Colonic mucosa (tissue), 4 donors: ENCODE measurements at places on chromosomes 4 and X. TPM values are rescaled to one million over a fixed set of nuclear protein-coding genes. Genes with fewer than 3 reads are reported as not detected.

DNA sequence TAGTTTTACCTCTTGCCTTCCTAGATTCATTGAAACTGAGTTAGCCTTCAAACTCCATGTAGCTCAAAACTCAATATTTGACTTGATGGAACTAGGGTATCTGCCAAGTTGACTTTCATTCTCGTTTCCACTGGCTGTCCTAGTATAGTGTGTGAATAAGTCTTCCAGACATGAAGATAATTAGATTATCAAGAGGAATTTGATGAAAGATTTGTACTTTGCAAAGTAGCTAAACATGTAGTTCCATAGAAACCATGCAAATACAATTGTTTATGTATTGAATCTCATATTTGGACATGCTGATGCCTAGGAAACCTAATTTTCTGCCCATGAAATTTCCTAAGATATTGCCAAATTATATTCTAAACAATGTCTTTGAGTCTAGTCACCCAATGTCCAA, 297.5 kb downstream of the ARHGAP24 start:
- no peak for DNase-seq
- H3K27me3 ChIP-seq: no peaks in the 10 kb centered on the region
- no peak overlapping the region for H3K4me3 ChIP-seq

DNA sequence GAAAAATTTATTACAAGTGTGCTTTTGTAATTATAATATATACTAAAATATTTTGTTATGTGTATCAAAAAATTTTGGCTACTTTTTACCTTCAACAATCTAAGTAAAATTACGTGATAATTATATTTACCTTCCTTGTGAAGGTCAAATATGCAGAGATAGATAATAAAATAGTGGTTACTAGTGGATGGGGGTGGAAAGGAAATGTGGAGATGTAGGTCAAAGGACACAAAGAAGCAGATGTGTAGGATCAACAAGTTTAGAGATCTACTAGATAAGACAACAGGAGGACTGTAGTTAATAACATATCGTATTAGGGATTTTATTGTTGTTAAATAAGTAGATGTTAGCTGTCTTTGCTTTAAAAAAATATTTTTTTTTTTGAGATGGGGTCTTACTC, 21.3 kb downstream of the HERC5 start:
- H3K4me1 ChIP-seq: no peaks in the 10 kb centered on the region

The RHOXF1 gene
- total RNA-seq: not detected

GRCh38 chr4:91330555-91331137, 973.1 kb upstream of the GRID2 start:
- no peaks in the 10 kb centered on the region for H3K4me1 ChIP-seq
- H3K4me3 ChIP-seq: no peak overlapping the region
- DNase-seq: no peak
- no peaks in the 10 kb centered on the region for H3K36me3 ChIP-seq
- no peak overlapping the region for H3K27ac ChIP-seq
- no peaks in the 10 kb centered on the region for H3K27me3 ChIP-seq

DNA sequence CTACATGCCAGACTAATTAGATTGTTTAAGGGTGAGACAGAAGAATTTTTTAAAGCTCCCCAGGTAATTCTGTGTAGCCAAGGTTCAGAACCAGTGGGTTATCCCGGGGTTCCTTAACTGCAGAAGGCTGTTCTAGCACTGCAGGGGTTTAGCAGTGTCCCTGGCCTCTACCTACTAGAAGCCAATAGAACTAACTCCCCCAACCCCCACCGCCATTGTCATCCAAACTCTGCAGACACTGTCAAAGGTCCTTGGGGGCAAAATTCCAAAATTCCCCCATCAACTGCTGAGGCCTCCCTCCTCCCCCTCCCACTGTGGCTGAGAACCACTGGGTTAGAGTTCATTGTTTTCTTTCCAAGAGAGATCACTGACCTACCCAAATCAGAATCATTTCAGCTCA, 66.4 kb downstream of the MOSPD2 start:
- no peaks in the 10 kb centered on the region for H3K36me3 ChIP-seq
- no peak for DNase-seq
- no peak overlapping the region for H3K27ac ChIP-seq
- no peaks in the 10 kb centered on the region for H3K4me1 ChIP-seq
- no peaks in the 10 kb centered on the region for H3K27me3 ChIP-seq
- no peak overlapping the region for H3K4me3 ChIP-seq

DNA sequence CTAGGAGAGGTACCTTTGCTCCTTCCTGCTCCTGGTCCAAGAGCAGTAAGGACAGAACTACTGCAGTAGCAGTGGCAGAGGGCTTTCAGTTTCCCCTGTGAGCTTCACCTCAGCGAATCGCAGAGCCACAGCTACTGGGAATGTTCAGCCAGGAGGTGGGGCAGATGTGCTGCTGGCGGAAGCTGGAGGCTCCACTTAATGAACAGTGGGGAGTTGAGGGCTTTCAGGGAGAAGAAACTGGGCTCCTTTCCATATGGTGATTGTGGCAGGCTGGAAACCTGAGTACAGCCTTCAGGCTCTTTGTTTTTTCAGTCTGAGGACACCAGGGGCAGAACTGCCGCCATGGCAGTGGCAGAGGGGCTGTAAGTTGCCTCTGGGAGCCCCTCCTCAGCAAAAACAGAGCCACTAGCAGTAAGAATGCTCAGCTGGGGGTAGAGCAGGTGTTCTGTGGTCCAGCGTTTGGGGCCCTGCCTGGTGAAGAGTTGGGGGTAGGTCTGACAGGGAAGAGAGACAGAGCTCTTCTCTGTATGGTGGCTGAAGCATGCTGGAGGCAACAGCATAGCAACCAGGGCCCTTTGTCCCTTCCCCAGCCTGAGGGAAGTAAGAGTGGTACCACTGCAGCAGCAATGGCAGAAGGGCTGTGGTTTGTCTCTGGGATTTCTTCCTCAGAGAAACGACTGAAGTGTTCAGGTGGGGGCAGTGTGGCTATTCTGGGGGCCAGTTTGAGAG, 106.0 kb upstream of the GRXCR1 start:
- H3K27me3 ChIP-seq: no peaks in the 10 kb centered on the region
- no peak for DNase-seq
- no peaks in the 10 kb centered on the region for H3K36me3 ChIP-seq
- H3K27ac ChIP-seq: no peak overlapping the region
- H3K4me3 ChIP-seq: no peak overlapping the region

GRCh38 chr4:47831026-47831679, 6.7 kb downstream of the CORIN start:
- no peak overlapping the region for H3K27ac ChIP-seq
- no peak overlapping the region for H3K4me3 ChIP-seq
- DNase-seq: no peak
- H3K4me1 ChIP-seq: no peaks in the 10 kb centered on the region
- no peaks in the 10 kb centered on the region for H3K36me3 ChIP-seq
- H3K27me3 ChIP-seq: no peaks in the 10 kb centered on the region

DNA sequence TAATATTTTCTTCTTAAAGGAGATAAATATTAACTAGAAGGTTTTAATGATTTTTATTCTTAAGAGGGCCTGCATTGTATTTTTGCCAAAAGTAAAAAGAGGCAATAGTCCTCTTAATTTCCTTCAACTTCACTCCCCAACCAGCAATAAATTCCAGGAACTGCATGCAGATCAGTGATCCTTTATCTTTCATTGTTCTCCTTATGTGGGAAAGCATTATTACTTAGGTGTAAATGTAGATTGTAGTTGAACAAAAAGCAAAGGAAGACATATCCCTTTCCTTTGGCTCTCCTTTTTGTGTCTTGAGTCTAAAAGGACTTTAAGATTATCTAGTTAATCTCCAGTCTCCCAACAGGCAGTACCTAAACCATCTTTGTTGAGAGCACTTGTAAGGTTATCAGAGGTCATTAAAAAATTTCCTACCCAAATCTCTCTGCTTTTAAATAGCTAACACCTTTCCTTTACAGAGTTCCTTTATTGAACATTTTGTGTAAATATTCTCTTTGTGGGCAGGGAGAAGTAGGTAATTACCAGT, 55.3 kb downstream of the RAPGEF2 start:
- DNase-seq: no peak
- no peaks in the 10 kb centered on the region for H3K4me1 ChIP-seq
- H3K27me3 ChIP-seq: no peaks in the 10 kb centered on the region
- H3K27ac ChIP-seq: no peak overlapping the region

The HS6ST2 gene
- 0.85 TPM for total RNA-seq

The FGFBP2 gene
- 0.37 TPM for total RNA-seq

DNA sequence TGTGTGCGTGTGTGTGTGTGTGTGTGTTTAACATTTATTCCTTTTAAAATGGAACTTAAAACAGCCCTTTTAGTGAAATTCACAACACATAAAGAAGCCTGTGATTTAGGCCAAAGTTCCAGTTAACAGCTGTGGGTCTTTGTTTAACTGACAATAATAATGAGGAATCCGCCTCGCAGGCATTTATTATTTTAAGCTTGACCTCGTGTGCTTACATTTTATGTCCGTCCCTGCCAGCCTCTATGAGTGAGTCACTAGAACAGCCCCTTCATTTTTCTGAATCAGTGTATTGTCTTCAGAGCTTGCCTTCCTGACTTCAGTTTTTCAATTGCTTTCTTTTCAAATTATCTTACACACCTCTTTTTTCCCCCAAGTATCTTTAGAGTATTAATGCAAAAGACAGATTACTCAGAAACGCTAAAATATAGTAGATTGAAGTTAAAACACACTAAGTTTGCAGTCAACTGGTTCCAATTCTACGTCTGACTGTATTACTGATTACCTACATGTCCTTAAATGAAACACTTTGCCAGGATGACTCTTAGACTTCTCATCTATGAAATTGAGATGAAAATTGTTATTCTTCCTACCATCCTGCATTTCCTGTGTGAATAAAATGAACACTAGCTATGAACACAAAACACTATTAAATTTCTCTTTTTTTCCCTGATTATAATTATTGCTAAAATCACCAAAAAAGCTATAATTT, 319.6 kb upstream of the HS3ST1 start:
- H3K27ac ChIP-seq: no peak overlapping the region
- no peak for DNase-seq
- no peaks in the 10 kb centered on the region for H3K27me3 ChIP-seq
- no peak overlapping the region for H3K4me3 ChIP-seq
- H3K36me3 ChIP-seq: no peaks in the 10 kb centered on the region
- H3K4me1 ChIP-seq: no peaks in the 10 kb centered on the region

GRCh38 chrX:10175319-10175871, 18.6 kb downstream of the CLCN4 start:
- H3K4me1 ChIP-seq: no peaks in the 10 kb centered on the region
- no peaks in the 10 kb centered on the region for H3K36me3 ChIP-seq

DNA sequence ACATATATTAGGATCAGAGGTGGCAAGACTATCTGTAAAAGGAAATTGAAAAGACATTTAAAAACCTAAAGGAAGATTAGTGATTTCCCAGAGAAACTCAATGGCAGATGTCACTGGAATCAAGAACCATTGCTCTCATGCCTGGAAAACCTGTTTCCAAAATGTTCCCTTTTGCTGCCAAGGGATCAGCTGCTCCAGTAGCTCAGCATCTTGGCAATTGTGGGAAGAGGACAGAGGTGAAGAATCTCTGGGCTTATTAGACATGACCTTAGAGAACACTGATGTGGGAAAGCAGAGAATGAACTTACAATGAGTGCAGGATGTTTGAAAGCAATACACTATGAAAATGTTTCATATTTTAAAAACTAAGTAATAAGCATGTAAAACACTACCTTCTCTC, 98.3 kb downstream of the SHROOM3 start:
- H3K27me3 ChIP-seq: no peaks in the 10 kb centered on the region
- no peak overlapping the region for H3K4me3 ChIP-seq
- DNase-seq: no peak
- H3K27ac ChIP-seq: no peak overlapping the region

DNA sequence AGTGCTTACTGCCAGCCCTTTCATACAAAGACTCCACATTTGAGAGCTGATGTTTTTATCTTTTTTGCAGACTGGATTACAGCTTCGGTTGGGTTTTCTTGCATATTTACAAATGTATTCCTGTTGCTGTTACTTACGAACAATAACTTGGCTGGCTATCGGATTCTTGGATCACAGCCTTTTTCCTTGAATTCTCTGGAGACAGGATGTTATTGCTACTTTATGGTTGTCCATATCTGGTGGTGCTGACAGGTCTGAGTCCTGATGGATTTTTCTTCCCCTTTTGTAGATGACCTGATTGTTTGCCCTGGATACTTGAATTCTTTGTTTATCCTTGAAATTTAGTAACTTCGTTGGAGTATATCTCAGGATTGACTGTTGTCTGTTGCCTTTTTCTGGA, 77.7 kb downstream of the PDK3 start:
- H3K4me3 ChIP-seq: no peak overlapping the region
- H3K27ac ChIP-seq: no peak overlapping the region
- H3K4me1 ChIP-seq: no peaks in the 10 kb centered on the region

- H3K27me3 ChIP-seq: no peaks in the 10 kb centered on the region
- no peak for DNase-seq
- H3K4me1 ChIP-seq: no peaks in the 10 kb centered on the region
- no peak overlapping the region for H3K4me3 ChIP-seq
These were observed 1253.7 kb downstream of the TECRL start for GRCh38 chr4:63155561-63155960.

DNA sequence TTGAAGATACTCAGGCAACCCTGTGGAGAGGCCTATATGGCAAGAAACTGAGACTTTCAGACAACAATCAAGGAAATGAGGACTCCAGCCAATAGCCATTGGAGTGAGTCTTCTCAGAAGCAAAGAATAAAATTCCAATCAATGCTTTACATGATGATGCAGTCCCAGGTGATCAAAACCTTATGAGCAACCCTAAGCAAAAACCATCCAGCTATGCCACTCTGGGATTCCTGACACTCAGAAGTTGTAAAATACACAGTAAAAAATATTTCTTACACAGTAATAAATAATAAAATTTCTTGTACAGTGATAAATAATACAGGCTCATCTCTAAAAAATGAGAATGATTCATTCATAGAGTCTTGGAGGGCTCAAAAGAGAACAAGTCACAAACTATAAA, 150.6 kb downstream of the IL15 start:
- no peaks in the 10 kb centered on the region for H3K4me1 ChIP-seq
- no peak for DNase-seq
- H3K27ac ChIP-seq: no peak overlapping the region
- no peaks in the 10 kb centered on the region for H3K36me3 ChIP-seq
- H3K4me3 ChIP-seq: no peak overlapping the region

The SCOC gene
- total RNA-seq: 65.0 TPM

The SRPK3 gene
- 0.64 TPM for total RNA-seq

GRCh38 chr4:91958596-91958995, 345.2 kb upstream of the GRID2 start:
- no peaks in the 10 kb centered on the region for H3K36me3 ChIP-seq
- no peak for DNase-seq
- no peaks in the 10 kb centered on the region for H3K4me1 ChIP-seq
- no peak overlapping the region for H3K4me3 ChIP-seq
- H3K27me3 ChIP-seq: no peaks in the 10 kb centered on the region
- no peak overlapping the region for H3K27ac ChIP-seq

The NDST3 gene
- total RNA-seq: not detected
